Stimulated activated naive CD4-positive, alpha-beta T cell treated with Interleukin-2 at 50 U/mL for 16 hours (primary cell): ENCODE measurements at places on chromosomes 7 and 10.

GRCh38 chr7:153002572-153002971, 243.0 kb downstream of the ACTR3B start:
- DNase-seq = no peak

GRCh38 chr10:73262105-73262730, 9.8 kb upstream of the MRPS16 start:
- DNase-seq = no peak

DNA sequence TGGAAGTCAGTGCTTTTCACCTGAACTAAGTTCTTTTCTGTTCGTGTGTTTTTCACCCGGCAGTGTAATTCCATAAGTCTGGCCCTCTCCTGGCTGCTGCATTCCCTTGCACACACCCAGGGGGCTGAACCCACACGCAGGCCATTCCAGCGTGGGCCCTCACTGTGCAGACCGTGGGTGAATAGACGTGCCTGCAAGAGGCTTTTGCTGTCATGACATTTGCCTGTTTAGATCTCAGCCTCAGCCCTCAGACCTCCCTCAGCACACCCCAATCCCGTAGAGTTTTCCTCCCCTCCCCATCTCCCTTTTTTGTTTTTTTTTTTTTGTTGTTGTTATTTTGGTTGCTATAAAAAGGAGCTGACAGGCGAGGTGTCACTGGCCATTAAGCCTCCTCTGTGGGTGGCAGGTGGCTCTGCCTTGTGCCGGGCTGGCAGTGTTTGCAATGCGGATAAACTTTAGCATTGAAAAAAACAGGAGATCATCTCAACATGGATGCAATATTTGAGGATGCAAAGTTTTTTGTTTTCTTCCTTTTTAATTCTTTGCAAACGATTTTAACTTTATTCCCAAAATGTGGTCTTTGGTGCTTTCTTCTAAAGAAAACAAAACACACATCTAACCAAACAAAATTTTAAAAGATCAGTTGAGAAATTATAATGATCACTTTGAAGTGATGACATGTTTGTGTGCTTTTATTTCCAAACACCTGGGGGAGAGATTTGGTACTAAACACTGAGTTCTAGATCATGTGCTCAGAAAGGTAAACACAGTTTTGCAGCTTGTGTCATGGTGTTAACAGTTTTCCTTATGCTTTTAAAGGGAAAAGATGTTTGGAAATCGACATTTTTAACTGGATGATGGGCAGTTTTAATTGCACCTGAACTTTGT, 58.8 kb downstream of the WDR37 start:
- no peak for DNase-seq

GRCh38 chr7:74579800-74580685, 77.5 kb upstream of the GTF2I start:
- DNase-seq = no peak

DNA sequence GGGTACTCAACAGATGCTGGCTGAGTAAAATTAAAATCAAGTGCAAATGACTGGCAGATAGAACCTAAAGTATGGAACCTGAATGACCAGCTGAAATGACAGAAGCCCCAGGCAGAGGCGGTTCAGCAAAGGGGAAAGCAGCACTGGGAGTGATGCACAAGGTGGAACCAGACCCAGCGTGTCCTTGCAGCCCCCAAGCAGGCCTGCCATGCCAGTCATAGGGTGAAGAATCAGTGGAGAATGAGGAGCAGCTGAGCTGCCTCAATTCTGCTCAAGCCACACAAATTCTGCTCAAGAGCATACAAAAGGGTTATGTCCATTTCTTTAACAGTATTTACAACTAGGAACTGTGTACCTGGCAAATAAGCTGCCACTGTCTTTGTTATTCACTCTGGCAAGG, 8.7 kb downstream of the ACTR1A start:
- DNase-seq = no peak

GRCh38 chr10:3354174-3354900, 181.8 kb upstream of the PITRM1 start:
- no peak for DNase-seq

- DNase-seq = no peak
These were observed 623.1 kb downstream of the ACTR3B start for GRCh38 chr7:153382641-153383101.

DNA sequence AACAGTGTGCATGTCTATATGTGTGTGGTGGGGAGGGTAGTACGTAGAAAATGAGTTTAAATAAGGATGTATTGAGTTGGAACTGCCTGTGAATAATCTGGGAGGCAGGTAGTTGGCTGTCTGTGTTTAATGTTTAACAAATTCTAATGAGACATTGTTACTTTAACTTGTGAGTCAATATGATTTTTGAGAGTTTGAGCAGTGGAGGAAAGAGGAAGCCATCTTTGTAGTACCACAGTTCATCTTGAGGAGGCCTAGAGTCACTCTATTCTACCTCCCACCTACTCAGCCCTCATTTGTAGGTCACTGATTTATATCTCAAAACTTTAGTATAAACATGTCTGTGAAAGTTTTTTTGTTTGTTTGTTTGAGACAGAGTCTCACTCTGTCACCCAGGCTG, 129.9 kb upstream of the ITGB1 start:
- no peak for DNase-seq

GRCh38 chr10:3972460-3973301, 187.7 kb upstream of the KLF6 start:
- peak; percentile 31 for DNase-seq
